ENCODE measurements at places on chromosomes 12 and 14.
A peak's percentile ranks its signal among the peaks of the same experiment; 100 is the strongest.

DNA sequence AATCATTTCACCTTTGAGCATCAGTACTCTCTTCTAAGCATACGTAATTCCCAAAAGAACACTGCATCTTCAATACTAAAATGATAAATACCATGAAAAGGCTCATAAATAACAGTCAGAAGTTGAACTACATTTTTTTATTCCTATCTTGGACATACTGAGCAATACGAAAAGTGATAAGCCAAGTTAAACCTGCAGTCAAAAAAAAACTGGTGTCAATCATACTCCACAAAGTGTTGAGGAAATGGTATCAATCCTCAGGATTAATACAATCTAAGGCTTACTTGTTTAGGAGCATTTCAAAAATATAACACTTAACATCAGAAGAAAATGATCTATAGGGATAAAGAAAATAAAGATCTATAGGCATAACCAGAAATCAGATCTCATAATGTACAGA lies 5.5 kb downstream of the BTG1 start:
- no peak for DNase-seq

GRCh38 chr12:122336015-122336946 lies 70.0 kb upstream of the VPS33A start:
- no peak for DNase-seq

- DNase-seq = no peak
These were observed 18.2 kb downstream of the NAA30 start for GRCh38 chr14:57408634-57409033.

GRCh38 chr12:20549108-20549719 lies 145.9 kb upstream of the SLCO1C1 start:
- peak; percentile 48 for DNase-seq

GRCh38 chr14:71237556-71237955 lies 330.3 kb downstream of the PCNX1 start:
- no peak for DNase-seq

DNA sequence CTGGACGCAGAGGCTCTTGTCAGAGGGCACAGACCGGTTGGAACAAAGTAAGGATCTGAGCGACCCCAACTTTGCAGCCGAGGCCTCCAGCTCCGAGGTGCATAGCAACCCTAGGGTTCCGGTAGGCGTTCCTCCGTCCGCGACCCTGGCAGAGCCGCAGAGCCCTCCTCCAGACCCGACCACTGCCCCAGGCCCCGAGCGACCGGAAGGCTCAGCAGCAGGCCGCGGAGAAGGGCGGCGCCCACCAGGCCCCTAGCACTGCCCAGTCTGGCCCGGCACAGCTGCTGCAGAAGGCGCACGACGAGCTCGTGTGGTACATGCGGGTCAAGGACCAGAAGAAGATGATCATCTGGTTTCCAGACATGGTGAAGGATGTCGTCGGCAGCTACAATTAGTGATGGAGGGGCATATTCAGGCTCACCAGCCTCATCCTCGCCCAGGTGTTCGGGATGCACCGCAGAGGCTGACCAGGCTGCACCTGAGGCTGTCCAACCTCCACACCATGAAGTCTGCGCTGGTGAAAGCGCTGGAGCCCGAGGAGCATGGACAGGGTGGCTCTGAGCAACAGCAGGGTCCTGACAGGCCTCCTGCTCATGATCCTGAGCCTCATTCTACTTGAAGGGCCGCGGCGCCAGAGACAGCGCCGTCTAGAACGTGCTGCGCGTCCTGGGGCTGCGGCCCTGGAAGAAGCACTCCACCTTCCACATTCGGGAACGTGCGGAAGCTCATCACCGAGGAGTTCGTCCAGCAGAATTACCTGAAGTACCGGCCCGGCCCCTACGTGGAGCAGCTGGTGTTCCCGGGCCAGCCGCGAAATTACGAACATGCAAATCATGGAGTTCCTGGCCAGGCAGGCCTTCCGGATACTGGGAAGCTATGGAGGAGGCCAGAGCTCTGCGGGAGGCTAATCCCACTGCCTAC lies 24.5 kb downstream of the CAPS2 start:
- DNase-seq = no peak

DNA sequence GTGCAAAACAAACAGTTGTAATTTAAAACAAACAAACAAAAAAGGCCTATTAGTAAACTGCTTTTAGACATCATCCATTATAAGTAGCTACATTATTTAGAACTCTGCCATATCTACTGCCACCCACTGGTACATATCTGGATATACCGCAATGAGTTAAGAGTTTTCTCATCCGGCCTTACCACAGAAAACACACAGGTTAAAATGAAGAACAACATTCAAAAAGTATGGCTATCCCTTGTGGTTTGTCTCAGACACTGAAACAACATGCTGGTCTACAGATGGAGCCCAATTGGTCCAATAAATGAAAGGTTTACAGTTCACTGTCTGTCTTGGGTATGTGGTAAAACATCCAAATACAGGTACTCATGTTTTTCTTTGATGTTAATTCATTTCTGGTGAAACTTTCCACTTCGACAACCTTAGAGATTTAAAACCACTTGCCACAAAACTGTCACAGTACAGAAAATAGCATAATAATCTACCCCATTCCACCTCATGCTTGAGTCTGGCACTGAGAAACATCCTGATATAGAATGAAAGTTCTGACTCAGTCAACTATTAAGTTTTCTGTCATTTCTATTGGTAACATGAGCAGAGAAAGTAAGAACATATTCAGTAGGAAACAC lies 354.3 kb downstream of the CEP128 start:
- peak; percentile 14 for DNase-seq

DNA sequence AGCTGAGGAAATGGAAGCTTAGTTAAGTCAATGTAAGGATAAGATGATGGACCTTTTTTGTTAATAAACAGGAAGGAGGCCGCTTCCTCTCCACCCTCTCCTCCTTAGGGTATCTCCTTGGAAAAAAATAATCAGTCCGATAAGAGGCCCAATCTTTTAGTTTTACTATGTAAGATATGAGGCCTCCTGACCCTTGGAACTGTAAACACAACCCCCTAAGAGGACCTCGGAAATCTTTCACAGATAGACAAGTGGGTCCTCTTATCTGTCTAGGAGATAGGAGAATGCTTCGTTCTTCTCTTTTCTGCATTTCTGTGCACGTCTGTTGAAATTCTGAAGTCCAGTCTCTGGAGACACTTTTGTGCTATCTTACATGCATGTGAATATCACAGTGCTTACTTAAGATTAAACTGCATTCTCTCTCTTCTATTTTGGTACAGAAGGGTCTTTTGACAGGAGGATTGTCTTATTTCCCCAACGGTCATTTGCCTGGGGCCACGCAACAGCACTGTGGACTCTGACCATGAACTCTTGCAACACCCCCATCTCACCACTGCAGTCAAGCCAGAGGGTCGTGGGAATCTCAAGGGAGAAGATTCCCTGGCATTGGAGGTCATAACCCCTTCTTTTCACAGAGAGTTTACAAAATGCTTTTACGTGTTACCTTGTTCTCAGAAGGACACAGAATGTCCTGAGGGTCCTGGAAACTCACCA lies 313.0 kb upstream of the RTL1 start:
- DNase-seq = no peak

- no peak for DNase-seq
These were observed 12.7 kb downstream of the OLR1 start for GRCh38 chr12:10159280-10159679.

- no peak for DNase-seq
These were observed 2.1 kb downstream of the LALBA start for GRCh38 chr12:48567731-48568130.

DNA sequence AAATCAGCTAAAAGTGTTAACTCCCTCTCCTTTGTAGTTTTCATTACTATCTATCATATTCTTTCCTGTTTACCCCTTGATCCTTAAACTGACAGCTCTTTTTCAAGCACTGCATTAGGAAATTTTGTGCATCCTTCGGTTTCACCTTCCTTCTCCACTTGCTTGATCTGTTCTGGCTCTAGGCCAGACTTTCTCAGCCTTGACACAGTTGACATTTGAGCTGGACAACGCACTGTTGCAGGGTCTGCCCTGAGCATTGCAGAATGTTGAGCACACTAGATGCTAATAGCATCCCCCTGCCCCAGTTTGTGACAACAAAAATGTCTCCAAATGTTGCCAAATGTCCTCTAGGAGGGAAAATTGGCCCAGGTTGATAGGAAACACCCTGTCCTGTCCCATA lies 75.4 kb upstream of the KCNJ8 start:
- no peak for DNase-seq

- DNase-seq = peak; percentile 21
These were observed 693.0 kb downstream of the NRXN3 start for GRCh38 chr14:78863143-78863542.

DNA sequence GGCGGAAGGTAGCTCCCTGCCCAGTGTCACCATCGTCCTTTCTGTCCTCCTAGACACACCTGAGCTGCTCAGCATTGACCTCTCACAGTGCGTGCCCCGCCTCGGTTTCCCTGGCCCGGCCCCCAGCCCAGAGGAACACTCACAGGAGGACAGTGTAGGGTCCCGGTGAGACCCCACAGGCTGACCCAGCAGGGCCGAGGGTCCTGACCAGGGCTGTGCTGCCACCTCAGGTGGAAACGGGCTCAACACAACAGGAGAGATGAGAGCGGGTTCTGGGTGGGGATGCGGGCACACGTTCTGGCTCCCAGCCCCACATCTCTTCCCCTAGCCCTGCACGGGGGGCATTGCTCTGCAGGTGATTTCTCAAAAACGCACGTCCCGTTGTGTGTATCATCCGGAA lies 98.1 kb downstream of the PIWIL1 start:
- no peak for DNase-seq

DNA sequence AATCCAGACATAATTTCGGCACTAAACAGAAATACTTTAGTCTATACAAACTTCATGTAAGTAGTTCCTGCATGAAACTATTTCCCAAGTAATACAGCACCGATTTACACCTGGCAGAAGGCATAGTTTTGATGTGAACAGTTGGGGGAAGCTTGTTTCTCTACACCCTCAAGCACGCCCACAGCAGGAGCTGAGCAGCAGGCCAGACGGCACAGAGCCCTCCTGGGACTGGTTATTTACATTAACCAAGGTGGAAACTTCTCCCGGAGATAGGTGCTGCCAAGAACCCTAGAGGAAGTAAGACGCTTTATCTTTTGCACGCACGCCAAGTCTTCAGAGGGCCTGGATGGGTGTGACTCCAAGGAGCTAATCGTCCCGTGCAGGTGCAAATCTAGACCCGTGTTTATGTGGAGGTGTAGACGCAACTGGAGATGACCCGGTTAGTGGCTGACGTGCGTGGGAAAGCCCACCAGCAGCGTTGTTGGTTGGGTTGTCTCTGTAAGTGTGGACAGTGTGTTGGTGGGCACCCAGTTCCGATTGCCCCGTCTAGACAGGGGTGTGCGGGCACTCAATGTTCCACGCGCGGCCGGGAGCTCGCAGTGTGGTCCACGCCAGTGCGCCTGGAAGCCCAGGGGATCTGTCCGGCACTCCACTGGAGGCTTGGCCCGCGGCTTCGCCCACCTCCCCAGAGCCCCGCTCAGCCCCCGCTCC lies 767 bp upstream of the TCP11L2 start:
- peak; percentile 41 for DNase-seq

- DNase-seq = peak; percentile 71
These were observed 1.0 kb downstream of the DGKA start for GRCh38 chr12:55931780-55932550.

GRCh38 chr14:73467377-73467776 lies 9.0 kb upstream of the NUMB start:
- no peak for DNase-seq
